Fibroblast of lung (primary cell): ENCODE measurements at places on chromosomes 4 and X. TPM values are rescaled to one million over a fixed set of nuclear protein-coding genes. Genes with fewer than 3 reads are reported as not detected.

GRCh38 chr4:145839151-145839550 is 99.5 kb downstream of the ZNF827 start:
- peak; percentile 83 for DNase-seq
- no peak overlapping the region for H3K4me3 ChIP-seq
- H3K4me1 ChIP-seq = no peaks in the 10 kb centered on the region

Gene TMEM255A
- 0.67 and 0.93 TPM in 2 replicates for polyA plus RNA-seq

Gene MGARP
- polyA plus RNA-seq = 18.2 and 18.8 TPM in 2 replicates

DNA sequence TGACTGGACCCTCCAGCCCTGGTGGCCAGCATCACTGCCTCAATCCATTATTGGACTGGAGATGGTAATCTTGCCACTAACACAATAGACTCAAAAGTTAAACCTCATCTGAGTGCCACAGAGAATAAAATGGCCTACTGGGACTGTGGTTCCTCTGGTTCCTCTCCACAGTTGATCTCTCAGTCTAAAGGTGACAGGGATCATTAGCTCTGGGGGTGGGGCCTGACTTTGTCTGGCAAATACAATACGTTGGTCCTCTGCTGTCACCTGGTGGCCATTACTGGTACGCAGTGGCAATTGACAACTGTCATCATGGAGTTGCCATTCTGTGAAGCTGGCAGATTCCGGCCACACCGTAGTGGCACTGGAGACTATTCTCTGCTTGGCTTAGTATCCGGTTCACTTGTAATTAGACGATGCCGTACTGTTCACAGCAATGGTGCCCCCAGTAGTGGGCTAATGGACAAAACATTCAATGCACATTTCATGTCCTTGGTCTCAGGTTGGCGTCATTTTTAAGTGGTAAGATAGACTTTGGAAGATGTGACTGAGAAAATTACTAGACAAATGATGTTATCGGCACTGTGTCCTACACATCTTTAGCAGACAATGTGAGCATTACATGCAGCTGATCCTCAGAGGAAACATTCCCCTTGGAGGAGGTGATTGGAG is 6.7 kb downstream of the FGFBP2 start:
- DNase-seq = peak; percentile 28
- H3K4me1 ChIP-seq = no peaks in the 10 kb centered on the region
- H3K27me3 ChIP-seq = no peaks in the 10 kb centered on the region
- H3K27ac ChIP-seq = no peak overlapping the region
- no peak overlapping the region for H3K4me3 ChIP-seq
- H3K36me3 ChIP-seq = no peaks in the 10 kb centered on the region

DNA sequence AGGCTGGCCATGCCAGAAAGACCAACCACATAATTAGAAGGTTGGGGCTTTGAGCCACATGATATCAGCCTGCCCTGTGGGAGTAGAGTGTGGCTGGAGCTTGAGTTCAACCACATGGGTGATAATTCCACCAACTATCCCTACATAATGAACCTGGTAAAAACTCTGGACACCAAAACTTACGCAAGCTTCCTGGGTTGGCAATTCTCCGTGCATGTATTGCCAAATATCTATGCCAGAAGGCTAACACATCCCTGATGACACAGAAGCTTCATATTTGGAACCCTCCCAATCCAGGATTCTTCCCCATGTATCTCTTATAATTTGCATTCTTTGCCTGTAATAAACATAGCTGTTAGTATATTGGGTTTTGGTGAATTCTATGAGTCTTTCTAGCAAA is 68.2 kb downstream of the FUNDC1 start:
- no peak overlapping the region for H3K27ac ChIP-seq
- H3K27me3 ChIP-seq = no peaks in the 10 kb centered on the region
- DNase-seq = peak; percentile 22
- no peaks in the 10 kb centered on the region for H3K4me1 ChIP-seq
- no peak overlapping the region for H3K4me3 ChIP-seq

Gene PF4V1
- not detected in 2 replicates for polyA plus RNA-seq
